Amygdala (tissue), 56 donors: ENCODE measurements at places on chromosomes 6 and 20.

- DNase-seq = no peak
Observed at GRCh38 chr20:41316051-41316450, 1.5 kb downstream of the ZHX3 start.

DNA sequence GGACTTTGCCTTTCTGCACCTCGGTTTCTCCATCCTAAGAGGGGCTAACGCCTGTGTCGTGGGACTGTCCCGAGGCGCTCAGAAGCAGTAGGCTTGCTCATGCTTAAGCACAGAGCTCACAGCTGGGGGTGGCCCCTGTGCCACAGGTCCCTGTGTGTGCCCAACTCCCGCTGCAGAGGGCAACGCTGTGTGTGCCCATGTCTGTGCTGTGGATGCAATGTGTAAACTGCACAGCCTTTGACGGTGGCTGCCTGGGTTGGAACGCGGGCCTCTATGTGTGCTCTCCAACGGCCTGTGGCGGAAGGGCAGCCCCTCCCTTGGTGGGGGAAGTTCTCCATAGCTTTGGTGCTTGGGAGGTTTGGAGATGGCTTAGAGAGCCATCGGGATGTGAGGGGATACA, 10.7 kb upstream of the GATA5 start:
- no peak for DNase-seq

DNA sequence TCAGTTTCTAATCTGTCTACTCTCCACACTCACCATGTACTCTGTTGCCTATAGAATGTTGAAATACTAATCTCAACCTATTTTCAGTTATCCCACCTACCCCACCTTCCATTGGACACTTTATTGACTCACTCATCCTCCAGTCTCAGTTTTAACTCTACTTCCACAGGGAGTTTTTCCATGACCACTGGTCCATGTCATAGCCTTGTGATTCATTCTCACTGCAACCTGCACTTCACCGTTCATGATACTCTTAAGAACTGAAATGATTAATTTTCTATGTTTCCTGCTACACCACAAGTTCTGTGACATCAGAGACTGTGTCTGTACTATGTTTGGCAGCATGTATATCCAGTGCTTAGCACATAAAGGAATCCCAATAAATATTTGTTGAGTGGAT, 122.8 kb upstream of the HSF2 start:
- DNase-seq = no peak

- no peak for DNase-seq
Observed at GRCh38 chr20:46206992-46207549, 89.0 kb downstream of the CD40 start.
